ENCODE measurements at places on chromosomes 12 and 14. TPM values are rescaled to one million over a fixed set of nuclear protein-coding genes. Genes with fewer than 3 reads are reported as not detected.

TRIM9 gene
- total RNA-seq = 2.7 TPM

SYNDIG1L gene
- total RNA-seq = under 0.01 TPM

CLEC9A gene
- not detected for total RNA-seq

ADAM21 gene
- total RNA-seq = 0.32 TPM

ANKS1B gene
- 4.4 TPM for total RNA-seq

SMIM41 gene
- 0.39 TPM for total RNA-seq

SERPINA9 gene
- 0.43 TPM for total RNA-seq

TGM1 gene
- total RNA-seq = 1.1 TPM

PLBD1 gene
- total RNA-seq = 14.6 TPM
